ENCODE measurements at places on chromosomes 2 and 18.

DNA sequence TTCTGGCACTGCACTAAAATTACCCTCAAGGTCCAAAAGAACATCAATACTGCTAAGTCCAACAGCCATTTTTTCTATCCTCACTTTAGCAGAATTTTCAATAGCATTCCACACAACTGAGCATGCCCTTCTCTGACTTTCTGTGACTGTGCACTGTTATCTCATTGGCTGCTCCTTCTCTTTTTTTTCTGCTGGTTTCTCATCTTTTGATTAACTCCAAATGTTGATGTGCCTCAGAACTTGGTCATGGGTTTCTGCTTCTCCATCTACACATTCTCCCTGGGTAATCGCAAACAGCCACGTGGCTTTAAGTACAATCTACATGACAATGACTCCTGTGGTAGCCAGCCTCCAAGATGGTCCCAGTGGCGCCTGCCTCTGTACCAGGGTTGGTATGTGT lies 75.0 kb upstream of the CD226 start:
- DNase-seq: no peak

DNA sequence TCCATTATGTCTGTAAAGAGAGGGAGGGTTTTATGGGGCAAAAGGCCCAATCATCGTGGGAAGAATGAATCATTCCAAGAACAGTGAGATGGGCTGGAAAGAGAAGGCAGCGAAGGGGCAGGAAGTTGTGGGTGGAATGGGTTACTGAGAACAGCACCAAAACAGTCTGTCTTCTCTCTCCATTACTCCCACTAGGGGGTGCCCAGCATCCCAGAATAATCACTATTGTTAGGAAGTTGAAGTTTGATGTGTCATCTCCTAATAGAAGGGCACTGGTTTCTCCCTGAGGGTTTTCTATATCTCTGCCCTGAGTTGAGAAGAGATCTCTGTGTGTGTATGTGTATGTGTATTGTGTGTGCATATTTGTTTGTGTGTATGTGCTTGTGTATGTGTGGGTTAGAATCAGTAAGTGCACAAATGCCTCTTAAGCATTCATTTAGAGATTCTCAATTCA lies 76.6 kb upstream of the MAP4K3 start:
- peak; percentile 96 for DNase-seq

- DNase-seq: no peak
These were observed 221.8 kb downstream of the INSIG2 start for GRCh38 chr2:118309946-118310680.

DNA sequence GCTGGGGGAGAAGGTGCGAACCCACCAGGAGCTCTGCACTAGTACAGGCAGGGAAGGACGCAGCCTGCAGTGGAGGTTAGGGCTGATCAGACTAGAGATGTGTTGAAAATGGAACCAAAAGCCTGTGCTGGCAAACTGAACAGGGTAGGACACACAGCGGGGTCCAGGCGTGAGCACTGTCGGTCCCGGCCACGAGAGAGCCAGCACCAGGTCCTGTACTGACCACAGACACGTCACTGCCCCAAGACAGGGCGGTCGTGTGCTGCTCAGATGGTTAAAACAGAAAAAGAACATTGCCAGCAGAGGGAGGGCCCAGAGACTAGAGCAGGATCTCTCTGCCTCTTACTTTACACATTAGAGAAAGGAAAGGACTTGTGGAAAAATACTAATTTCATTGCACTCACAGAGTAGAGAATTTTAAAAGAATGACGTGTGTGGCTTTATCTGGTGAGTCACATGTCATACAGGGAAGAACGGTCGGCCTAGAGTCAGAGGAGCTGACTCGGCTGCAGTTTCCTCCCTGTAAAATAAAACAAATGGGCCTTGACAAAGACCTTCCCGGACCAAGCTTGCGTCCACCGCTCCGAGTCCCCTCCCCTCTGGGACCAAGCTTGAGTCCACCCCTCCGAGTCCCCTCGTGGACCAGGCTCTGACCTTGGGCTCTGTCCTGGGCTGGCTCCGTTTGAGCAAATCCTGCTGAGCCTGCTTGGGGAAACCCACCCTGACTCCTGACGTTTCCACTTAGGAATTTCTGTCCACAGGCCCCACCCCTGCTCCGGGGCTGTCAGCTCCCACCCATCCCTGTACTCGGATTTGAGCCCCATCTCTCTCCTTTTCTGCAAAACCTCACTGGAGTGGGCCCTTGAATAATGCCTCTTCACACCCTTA lies 16.7 kb upstream of the ADI1 start:
- peak; percentile 93 for DNase-seq

DNA sequence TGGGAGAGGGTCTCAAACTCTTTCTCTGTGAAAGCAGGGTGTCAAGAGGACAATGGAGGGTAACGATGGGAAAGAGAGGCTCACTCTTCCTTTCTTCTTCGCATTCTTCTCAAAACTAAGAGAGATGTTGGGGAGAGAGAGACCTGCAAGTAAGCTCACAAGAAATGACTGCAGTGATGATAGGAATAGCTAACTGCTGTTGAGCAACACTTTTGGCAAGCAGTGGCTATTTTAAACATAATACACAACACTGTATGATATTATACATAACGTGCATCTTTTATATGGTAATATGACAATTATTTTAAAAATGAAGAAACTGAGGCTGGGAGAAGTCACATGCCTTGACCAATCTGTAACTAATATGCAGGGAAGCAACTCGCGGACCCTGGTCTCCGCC lies 247.5 kb downstream of the CMPK2 start:
- no peak for DNase-seq

GRCh38 chr2:9110893-9111569 lies 95.6 kb upstream of the ASAP2 start:
- no peak for DNase-seq

GRCh38 chr2:1754461-1755170 lies 10.3 kb upstream of the PXDN start:
- DNase-seq: no peak
